Left renal pelvis (tissue), 4 donors: ENCODE measurements at places on chromosomes 7 and 10. TPM values are rescaled to one million over a fixed set of nuclear protein-coding genes. Genes with fewer than 3 reads are reported as not detected.

DNA sequence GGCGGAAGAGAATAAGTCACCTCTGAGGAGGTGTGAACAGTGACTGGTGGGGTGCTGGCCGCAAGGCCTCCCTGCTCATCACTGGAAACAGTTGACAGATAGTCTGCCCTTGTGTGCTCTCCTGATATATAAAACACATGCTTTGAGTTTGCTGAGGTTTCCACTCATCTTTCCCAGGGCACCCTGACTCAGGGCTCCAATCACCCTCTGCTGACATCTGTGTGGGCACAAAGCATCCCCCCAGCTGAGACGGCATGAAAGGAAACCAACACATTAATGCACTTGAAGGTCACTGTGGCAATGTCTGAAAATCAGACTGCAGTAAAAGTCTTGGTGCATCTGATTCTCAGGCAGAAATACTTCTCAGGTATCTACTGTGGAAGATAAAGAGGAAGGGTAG is 49.8 kb downstream of the EPDR1 start:
- no peak for DNase-seq

DNA sequence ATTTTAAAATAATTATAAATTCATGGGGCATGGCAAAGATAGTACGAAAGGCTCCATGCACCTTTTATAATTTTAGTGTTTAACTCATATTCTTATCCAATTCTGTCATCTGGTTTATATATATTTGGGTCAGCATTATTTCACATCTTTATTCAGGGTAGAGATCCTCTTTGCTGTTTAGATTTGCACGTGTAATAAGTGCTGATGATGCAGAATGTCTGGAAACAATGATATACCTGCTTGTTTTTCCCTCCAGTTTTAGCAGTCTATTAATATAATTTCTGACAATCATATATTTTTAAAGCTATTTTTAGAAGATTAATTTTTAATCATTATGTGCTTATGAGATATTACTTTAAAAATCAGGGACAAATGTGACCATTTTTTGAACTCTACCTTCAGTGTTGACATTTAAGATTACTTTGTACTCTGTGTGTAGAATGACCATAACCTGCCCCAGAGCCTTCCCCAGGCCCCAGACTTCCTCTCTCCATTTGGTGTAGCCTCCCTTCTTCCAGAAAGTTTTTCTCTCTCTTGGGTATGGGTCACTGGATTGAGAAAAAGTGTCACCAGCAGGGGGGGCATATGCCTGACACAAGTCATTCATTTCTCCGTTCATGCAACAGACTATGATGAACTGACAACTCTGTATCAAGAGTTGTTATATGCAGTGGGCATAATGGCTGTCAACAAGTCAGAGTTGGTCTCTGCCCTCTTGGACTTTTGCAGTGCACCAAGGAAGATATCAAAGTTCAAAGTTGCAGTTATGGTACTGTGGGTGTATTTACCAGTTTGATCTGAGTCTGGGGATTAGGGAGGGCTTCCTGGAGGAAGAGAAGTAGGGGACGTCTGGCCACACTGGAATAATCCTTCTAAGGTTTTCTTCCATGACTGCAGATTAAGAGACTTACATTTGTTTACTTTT is 192.6 kb upstream of the CCDC6 start:
- no peak for DNase-seq

Gene TRPV5
- 0.69 TPM for polyA plus RNA-seq

- no peak for DNase-seq
Measured at GRCh38 chr10:125284875-125285597, 124.7 kb upstream of the CTBP2 start.

Gene PDGFA
- polyA plus RNA-seq = 47.4 TPM

DNA sequence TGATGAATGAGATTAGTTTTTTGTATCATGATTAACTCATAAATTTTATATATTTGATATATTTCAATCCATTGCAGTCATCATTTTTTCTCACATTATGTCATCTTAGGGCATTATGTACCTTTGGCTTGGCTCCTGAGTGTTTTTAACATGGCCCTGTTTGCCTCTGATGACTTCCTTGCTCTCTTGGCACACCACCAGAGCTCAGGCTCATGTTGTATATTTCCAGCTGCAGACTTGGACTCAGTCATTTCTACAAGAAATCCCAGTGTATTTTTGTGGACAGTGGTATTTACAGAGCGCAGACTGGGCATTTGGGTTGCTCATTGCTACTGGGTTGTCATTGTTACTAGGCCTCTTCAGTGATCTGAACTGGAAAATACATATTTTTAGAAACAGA is 188.5 kb downstream of the ADRA2A start:
- DNase-seq = no peak

GRCh38 chr10:3924344-3924743 is 139.3 kb upstream of the KLF6 start:
- no peak for DNase-seq
